Bronchial epithelial cell (primary cell): ENCODE measurements at places on chromosomes 13 and 19.

GRCh38 chr19:35166100-35167063 lies 11.8 kb downstream of the FXYD5 start:
- peak; percentile 50 for DNase-seq

DNA sequence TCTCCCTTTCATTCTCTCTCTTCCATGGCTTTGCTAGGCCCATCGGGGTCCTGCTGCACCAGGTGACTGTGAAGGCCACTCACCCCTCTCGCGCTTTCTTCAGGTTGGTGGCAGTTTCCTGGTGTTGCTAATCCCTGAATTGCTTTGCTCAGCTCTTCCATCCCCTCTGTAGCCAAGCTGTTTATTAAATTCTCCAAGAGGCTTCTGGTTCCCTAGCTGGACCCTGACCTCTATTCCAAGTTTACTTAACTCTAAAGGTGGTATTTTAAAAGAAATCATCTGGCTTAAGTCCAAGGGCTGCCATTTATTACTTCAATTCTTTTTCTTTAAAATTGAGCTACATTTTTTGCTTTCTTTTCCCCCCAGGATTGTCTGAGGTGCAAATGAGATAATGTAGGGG lies 32.7 kb upstream of the MICU2 start:
- DNase-seq, result no peak

DNA sequence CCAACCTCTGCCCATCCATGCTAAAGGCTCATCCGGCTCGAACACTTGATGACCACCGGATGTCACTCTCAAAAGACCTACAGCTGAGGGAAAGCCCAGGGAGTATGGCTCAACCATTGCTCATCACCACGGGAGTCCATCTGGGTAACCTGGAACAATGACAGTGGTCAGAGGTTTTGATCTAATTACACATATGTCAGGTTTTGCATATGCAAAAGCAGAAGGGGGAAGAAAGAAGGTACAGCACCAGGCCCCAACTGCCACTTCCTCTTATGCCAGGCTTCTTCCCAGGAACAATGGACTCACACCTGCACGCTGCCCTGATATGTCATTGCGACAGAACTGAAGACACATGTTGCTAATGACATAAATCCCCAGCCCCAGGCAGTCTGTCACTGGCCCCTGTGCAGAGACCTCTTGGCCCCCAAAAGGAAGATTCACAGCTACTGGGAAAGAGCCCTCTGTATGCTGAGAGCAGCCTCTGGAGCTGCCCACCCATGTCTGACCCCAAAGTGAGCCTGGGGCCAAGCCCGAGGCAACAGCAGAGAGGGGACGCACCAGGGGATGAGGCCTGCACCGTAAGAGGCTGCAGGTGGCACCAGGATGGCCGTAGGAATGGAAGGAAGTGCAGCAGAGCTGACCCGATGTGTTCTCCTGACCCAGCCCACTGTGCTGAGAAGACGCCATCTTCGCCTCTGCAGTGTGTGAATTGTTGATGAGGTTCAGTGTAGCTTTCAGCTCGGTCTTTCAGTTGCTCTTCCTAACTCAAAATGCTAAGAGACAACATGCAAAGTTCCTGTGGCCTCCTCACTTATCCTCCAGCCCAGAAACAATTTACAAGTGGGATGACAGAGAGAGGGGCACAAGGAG lies 26.3 kb downstream of the EPS15L1 start:
- DNase-seq, result no peak

DNA sequence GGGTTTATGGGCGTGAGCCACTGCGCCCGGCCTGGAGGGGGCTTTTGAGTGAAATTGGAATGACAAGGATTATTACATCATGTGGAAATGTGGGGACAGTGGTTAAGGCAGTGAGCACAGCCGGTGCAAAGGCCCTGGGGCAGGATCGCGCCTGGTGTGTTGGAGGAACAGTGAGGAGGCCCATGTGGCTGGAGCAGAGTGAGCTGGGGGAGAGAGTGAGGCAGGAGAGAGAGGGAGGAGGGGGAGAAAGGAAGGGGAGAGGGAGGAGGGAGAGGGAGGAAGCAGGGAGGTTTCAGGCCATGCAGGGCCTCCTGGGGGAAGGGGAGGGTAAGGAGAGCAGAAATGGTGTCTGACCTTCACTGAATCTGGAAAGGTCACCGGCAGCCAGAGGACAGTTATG lies 11.3 kb upstream of the CELF5 start:
- DNase-seq, result no peak

DNA sequence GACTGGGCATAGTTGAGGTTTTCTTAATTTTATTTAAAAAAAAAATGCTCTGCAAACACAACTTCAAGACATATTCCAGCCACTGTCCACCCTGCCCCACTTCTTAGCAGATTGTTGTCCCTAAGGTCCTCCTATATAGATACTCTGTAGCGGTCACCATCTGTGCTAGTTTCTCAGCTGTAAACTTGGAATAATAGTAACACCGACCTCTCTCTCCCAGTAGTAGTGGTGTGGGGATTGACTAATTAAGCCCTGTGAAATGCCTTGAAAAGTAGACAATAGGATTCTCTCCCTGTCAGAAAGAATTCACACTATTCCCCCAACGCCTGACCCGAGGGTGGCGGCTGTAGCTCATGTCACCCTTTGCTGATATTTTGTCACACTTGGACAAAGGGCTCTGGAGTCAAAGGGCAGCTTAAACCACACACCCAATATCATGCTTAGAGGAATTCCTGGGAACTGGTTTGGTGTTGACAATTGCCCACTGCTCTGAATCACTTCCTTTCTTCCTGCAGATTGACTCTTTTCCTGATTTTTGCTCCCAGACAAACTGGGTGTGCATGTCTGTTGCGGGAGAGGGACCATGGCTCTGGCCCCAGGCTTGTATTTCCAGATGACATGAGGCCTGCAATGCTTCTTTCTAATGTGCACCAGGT lies 9.2 kb upstream of the SERP2 start:
- DNase-seq, result peak; percentile 90

- no peak for DNase-seq
Measured at GRCh38 chr13:100789968-100790367, 115.4 kb upstream of the TMTC4 start.

- no peak for DNase-seq
Measured at GRCh38 chr13:106650690-106651205, 82.8 kb upstream of the ARGLU1 start.

GRCh38 chr19:5128936-5129389 lies 160.1 kb downstream of the KDM4B start:
- no peak for DNase-seq

GRCh38 chr19:46785054-46785979 lies 3.1 kb downstream of the SLC1A5 start:
- DNase-seq, result no peak

GRCh38 chr19:52739576-52739975 lies 4.7 kb upstream of the ZNF611 start:
- no peak for DNase-seq

- no peak for DNase-seq
Measured at GRCh38 chr13:26604784-26605545, 47.5 kb downstream of the WASF3 start.

DNA sequence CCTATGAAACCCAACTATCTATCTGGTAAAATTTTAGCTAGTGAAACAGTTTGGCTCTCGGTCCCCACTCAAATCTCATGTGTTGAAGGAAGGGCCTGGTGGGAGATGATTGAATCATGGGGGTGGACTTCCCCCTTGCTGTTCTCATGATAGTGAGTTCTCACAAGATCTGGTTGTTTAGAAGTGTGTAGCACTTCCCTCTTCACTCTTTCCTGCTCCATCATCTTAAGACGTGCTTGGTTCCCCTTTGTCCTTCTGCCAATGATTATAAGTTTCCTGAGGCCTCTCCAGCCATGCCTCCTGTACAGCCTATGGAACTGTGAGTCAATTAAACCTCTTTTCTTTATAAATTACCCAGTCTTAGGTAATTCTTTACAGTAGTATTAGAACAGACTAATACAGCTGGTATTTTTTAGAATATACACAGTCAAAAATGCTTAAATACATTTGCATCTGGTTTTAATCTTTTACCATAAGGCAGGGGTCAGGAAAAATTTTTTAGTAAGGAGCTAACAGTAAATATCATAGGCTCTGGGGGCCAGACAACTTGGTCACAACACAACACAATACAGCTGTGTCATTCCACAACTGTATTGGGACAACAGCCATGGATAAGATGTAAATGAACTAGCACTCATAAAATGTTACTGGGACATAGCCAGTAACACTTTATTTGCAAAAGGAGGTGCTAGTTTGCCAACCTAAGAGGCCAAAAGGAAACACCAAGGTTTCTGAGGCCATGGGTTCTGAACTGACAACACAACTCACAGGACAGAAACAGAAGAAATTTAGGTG lies 24.3 kb downstream of the DZIP1 start:
- no peak for DNase-seq

DNA sequence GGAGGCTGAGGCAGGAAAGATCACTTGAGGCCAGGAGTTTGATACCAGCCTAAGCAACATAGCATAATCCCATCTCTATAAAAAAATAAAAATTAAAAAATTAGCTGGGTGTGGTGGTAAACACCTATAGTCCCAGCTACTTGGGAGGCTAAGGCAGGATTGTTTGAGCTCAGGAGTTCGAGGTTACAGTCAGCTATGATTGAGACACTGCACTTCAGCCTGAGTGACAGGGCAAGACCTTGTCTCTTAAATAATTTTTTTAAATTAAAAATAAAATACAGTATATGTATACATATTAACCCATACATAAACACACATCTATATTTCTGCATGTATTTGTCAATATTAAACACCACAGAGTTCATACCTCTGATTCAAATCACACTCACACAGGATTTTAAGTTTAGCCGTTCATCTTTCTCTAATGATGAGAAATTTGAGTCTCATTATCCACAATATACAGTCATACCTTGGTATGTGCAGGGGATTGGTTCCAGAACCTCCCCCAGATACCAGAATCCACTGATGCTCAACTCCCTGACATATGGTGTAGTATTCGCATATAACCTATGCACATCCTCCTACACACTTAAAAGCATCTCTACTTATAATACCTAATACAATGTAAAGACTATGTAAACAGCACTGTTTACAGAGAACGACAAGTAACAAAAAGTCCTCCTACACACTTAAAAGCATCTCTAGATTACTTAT lies 44.7 kb downstream of the PSPC1 start:
- no peak for DNase-seq

GRCh38 chr19:46107371-46107770 lies 17.1 kb downstream of the IGFL3 start:
- DNase-seq, result peak; percentile 32

DNA sequence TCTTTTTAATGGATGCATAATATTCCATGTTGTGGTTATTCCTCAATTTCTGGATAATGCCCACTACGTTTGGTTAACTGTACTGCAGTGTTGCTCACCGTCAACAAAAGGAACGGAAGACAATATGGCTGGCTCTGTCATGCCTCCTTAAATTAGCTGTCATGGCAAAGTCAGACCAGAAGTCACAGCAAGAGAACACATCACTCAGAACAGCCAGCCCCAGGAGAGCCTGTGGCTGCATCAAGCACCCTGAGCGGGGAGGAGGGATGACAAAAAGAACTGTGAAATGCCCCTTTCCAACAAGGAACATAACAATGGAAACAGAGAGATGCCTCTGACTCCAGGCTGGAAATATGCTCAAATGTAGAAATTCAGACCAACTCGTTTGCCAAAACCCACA lies 366.0 kb upstream of the ZNF507 start:
- no peak for DNase-seq

- DNase-seq, result no peak
Measured at GRCh38 chr13:78258304-78258703, 339.7 kb upstream of the EDNRB start.

GRCh38 chr13:38073931-38074330 lies 204.4 kb upstream of the TRPC4 start:
- DNase-seq, result no peak

GRCh38 chr19:56091751-56092546 lies 29.1 kb downstream of the ZNF787 start:
- no peak for DNase-seq

DNA sequence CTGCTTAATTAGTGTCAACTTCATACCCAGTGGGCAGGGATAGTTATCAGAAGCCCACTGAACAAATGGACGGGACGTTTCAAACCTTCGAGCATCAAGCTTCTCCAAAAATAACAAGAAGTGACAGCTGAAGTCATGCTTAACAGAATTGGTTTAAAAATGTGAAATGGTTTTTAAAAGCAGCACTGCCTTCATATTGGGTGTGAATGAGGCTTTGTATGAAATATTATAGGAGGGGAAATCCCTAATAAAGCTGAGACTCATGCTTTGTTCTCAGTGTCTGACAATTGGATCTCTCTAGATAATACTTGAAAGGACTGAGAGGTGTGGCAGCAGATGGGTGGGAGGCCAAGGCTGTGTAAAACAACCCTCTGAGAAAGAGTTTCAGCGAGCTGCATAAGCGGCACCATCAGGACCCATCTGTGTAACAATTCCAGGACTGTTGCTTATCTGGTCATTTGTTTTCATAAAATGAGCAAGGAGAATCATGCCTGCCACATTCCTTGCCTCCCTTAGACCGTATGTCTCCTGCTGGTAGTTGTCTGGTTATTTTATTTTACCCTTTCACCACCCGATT lies 667.7 kb downstream of the DIAPH3 start:
- no peak for DNase-seq

- peak; percentile 96 for DNase-seq
Measured at GRCh38 chr19:1177322-1178114, 3.5 kb upstream of the SBNO2 start.

DNA sequence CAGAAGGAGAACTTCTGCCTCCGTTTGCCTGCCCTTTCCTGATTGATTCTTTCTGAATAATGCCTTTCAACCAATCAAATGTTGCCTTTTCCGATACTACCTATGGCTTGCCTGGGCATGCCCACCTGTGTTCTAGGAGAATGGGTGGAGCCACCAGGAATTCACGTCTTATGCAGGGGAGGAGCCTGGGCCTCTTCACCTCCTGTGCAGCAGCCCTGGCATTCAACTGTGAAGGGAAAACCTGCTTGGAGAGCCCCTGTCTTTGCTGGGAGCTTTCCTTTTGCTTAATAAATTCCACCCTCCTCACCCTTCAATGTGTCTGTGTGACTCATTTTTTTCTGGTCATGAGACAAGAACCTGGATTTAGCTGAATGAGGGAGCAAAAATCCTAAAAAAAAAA lies 730.7 kb downstream of the UQCRFS1 start:
- peak; percentile 45 for DNase-seq

DNA sequence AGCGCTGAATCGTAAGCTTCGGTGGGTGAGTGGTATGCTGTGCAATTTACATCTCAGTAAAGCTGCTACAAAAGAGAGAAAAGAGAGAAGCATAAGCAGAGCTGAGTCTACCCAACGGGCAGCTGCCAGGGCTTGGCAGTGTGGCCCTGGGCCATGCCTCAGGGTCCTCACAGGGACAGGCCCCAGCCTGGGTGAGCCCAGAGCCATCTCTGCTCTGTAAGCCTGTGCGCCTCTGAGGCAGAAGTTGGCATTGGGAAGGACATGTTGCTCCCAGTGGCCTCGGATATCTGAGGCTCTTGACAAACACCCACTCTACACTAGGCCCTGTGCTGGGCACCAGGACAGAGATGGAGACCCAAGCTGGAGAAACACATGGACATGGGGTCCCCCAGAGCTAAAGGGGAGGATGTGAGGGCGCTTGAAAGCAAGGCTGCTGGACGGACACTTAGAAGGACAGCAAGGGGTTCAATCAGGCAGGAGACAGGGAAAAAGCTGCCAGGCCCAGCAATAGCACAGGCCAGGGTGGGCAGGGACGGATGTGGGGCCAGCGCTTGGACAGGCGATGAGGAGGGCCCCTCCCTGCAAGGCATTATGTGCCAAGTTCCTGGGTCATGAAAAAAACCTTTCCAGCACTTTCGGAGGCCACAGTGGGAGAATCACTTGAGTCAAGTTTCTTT lies 14.7 kb downstream of the PPP6R1 start:
- DNase-seq, result no peak
